ENCODE measurements at places on chromosomes 5 and 9. TPM values are rescaled to one million over a fixed set of nuclear protein-coding genes. Genes with fewer than 3 reads are reported as not detected.

The SV2C gene
- 0.02 TPM for total RNA-seq

The ST6GALNAC6 gene
- total RNA-seq, result 91.4 TPM

The TXNDC8 gene
- total RNA-seq, result not detected

The MAP1B gene
- 0.09 TPM for total RNA-seq

The KIF24 gene
- 7.8 TPM for total RNA-seq

The ARHGEF28 gene
- not detected for total RNA-seq

The GSN gene
- 2.7 TPM for total RNA-seq

The STK32A gene
- total RNA-seq, result not detected

The FAM221B gene
- not detected for total RNA-seq

The BTNL9 gene
- total RNA-seq, result not detected

The PALM2AKAP2 gene
- not detected for total RNA-seq

The THBS4 gene
- 0.61 TPM for total RNA-seq

The SLC25A2 gene
- total RNA-seq, result 0.25 TPM

The PLCXD3 gene
- not detected for total RNA-seq

The MEF2C gene
- 0.25 TPM for total RNA-seq

The NR2F1-AS1 gene
- total RNA-seq, result not detected

The PCDHGA12 gene
- 0.18 TPM for total RNA-seq

The DHX29 gene
- 19.5 TPM for total RNA-seq

The SPATA31E1 gene
- not detected for total RNA-seq

The INSYN2B gene
- total RNA-seq, result not detected

The PTTG1 gene
- total RNA-seq, result 145 TPM

The LPAR1 gene
- total RNA-seq, result not detected

The TMEM171 gene
- not detected for total RNA-seq

The SPACA9 gene
- total RNA-seq, result 1.3 TPM

The TRIM36 gene
- total RNA-seq, result 0.16 TPM

The C9orf50 gene
- total RNA-seq, result not detected

The ADAMTS19 gene
- total RNA-seq, result not detected

The UGT3A2 gene
- total RNA-seq, result 0.18 TPM

The PCDHGA4 gene
- total RNA-seq, result 0.43 TPM

The FGF10 gene
- total RNA-seq, result not detected

The ZFP2 gene
- 0.18 TPM for total RNA-seq

The PHF19 gene
- 354 TPM for total RNA-seq

The NUDT12 gene
- total RNA-seq, result 1.2 TPM

The PRR16 gene
- total RNA-seq, result not detected

The BICD2 gene
- 28.5 TPM for total RNA-seq

The MYMK gene
- not detected for total RNA-seq

The IRX2 gene
- total RNA-seq, result not detected

The CARTPT gene
- total RNA-seq, result not detected

The PTRH1 gene
- 9.2 TPM for total RNA-seq

The CCDC180 gene
- total RNA-seq, result 5.9 TPM

The ZDHHC11 gene
- total RNA-seq, result 20.6 TPM

The SGTB gene
- total RNA-seq, result 9.0 TPM

The CNTFR gene
- not detected for total RNA-seq

The SURF6 gene
- 17.9 TPM for total RNA-seq

The C9 gene
- total RNA-seq, result not detected

The APBA1 gene
- 6.2 TPM for total RNA-seq

The RNF44 gene
- 107 TPM for total RNA-seq

The CSF1R gene
- 0.14 TPM for total RNA-seq

The HAVCR2 gene
- total RNA-seq, result 44.5 TPM

The MEIKIN gene
- not detected for total RNA-seq

The FAM169A gene
- total RNA-seq, result 1.8 TPM

The PTGS1 gene
- 0.43 TPM for total RNA-seq

The RASGRF2 gene
- 7.9 TPM for total RNA-seq

The SLC6A7 gene
- not detected for total RNA-seq

The PCDHGB1 gene
- 0.18 TPM for total RNA-seq

The TCERG1 gene
- 106 TPM for total RNA-seq

Data from T-helper 2 cell treated with Interferon-gamma antibody and Interleukin-4, amounts not matched to agents 100 ng/mL and 5 ng/mL, for 36 hours (primary cell).